Ureter (tissue), 1 donor: ENCODE measurements at places on chromosomes 11 and 22. TPM values are rescaled to one million over a fixed set of nuclear protein-coding genes. Genes with fewer than 3 reads are reported as not detected.
A peak's percentile ranks its signal among the peaks of the same experiment; 100 is the strongest.

The THRSP gene
- not detected for total RNA-seq

The TRIM48 gene
- total RNA-seq: not detected

- no peak for DNase-seq
Measured at GRCh38 chr11:128279866-128280265, 307.5 kb downstream of the ETS1 start.

- DNase-seq: no peak
Measured at GRCh38 chr11:134082990-134083389, 14.1 kb downstream of the JAM3 start.

The TSKU gene
- total RNA-seq: 79.5 TPM

DNA sequence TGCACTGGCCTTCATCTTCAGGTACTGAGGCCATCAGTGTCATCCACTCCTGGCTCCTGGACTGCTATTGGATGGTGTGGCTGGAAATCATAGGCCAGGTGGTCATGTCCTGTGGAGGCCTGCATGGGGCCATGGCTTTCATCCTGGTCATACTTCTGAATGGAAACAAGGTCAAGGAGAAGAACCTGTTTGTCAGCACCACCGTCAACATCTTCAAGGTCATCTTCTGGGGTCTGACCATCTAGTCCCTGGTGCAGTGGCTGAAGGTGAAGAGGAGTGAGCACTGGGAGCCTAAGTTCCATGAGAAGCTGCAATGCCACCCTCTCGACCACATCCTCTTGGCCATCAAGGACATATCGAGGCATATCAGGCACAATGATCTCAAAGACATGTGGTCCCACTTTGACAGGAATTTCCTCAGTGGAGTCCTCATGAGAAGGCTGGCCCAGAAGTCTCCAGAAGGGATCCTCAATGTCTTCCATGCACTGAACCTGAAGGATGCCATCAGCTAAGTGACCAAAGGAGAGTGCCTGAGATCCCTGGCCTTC, 120.0 kb upstream of the SERPIND1 start:
- DNase-seq: no peak

The OR8J3 gene
- not detected for total RNA-seq

DNA sequence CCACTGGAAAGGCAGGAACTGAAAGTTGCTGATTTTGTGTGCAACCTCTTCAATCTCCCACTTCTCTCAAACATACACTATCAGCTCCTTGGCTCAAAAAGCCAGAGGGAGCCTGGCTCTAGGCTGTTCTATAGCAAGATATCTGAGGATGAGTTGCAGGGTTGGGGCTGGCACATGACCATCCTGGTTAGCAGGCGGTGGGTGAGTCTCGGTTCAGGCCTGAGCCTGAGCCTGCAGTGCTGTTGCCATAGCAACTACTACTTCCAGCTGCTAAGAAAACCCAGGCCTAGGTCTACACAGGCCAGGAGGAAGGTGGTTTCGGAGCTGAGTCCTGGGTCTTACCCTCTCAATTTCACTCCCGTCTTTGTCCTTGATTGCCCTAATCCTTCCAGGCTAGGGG, 39.0 kb downstream of the CWC15 start:
- no peak for DNase-seq

GRCh38 chr11:68659158-68659921, 25.0 kb upstream of the GAL start:
- DNase-seq: peak; percentile 79

The OR10A2 gene
- not detected for total RNA-seq

- no peak for DNase-seq
Measured at GRCh38 chr11:119991022-119991404, 146.9 kb downstream of the TRIM29 start.

The MUC6 gene
- total RNA-seq: not detected

- no peak for DNase-seq
Measured at GRCh38 chr22:45261407-45262088, 20.9 kb upstream of the KIAA0930 start.

The LDHAL6A gene
- not detected for total RNA-seq
